ENCODE measurements at places on chromosomes 13 and 19. TPM values are rescaled to one million over a fixed set of nuclear protein-coding genes. Genes with fewer than 3 reads are reported as not detected.
A peak's percentile ranks its signal among the peaks of the same experiment; 100 is the strongest.

The NLRP9 gene
- total RNA-seq = not detected

The TMIGD2 gene
- total RNA-seq = 1.2 TPM

The PRR12 gene
- total RNA-seq = 40.6 TPM

The CASP14 gene
- total RNA-seq = 0.34 TPM

The LCP1 gene
- total RNA-seq = 44.8 TPM

The ZSCAN4 gene
- 1.7 TPM for total RNA-seq

DNA sequence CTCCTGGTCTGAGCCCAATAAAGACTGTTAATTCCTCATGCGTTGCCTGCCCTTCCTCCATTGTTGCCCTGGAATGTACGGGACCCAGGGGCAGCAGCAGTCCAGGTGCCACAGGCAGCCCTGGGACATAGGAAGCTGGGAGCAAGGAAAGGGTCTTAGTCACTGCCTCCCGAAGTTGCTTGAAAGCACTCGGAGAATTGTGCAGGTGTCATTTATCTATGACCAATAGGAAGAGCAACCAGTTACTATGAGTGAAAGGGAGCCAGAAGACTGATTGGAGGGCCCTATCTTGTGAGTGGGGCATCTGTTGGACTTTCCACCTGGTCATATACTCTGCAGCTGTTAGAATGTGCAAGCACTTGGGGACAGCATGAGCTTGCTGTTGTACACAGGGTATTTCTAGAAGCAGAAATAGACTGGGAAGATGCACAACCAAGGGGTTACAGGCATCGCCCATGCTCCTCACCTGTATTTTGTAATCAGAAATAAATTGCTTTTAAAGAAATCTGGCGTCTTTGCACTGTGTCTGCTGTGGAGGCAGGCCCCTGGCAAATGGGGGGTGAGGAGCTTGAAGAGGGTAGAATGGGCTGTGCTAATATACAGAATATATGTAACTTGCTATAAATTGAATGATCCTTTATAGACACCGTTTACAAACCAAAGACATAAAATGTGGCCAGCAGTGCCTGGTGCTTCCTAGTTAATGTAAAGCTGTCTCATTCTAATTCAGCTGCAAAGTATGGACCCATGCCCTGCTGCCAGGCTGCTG, 4.2 kb upstream of the RPS11 start:
- no peak for DNase-seq

DNA sequence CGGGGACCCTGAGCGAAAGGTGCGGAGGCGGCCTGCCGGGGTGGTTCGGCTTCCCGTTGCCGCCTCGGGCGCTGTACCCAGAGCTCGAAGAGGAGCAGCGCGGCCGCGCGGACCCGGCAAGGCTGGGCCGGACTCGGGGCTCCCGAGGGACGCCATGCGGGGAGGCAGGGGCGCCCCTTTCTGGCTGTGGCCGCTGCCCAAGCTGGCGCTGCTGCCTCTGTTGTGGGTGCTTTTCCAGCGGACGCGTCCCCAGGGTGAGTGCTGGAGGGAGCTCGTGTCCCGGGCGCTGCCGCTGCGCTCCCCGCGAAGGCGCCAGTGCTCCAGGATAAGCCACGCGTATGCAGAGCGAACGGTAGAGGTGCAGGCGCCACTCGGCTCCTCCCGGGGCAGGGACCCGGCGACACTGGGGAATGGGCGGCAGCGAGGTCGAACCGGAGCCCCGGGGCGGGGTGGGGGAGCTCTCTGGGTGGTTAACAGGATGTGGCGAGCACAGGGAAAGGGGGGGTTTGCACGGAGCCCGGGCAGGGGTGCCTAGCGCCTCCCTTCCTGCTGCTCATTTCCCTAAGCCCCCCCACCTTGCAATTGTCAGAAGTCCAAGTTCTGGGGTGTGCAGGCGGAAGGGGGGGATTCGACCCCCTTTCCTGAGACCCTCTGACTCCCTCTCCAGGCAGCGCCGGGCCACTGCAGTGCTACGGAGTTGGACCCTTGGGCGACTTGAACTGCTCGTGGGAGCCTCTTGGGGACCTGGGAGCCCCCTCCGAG, at the start of gene IL27RA:
TSS of gene IL27RA (plus strand) at position 44 of the 762 bp plus-strand sequence. CDS start at position 155, 111 bp downstream.
- peak; percentile 61 for DNase-seq

GRCh38 chr19:31981545-31981944, 363.9 kb upstream of the ZNF507 start:
- peak; percentile 12 for DNase-seq

DNA sequence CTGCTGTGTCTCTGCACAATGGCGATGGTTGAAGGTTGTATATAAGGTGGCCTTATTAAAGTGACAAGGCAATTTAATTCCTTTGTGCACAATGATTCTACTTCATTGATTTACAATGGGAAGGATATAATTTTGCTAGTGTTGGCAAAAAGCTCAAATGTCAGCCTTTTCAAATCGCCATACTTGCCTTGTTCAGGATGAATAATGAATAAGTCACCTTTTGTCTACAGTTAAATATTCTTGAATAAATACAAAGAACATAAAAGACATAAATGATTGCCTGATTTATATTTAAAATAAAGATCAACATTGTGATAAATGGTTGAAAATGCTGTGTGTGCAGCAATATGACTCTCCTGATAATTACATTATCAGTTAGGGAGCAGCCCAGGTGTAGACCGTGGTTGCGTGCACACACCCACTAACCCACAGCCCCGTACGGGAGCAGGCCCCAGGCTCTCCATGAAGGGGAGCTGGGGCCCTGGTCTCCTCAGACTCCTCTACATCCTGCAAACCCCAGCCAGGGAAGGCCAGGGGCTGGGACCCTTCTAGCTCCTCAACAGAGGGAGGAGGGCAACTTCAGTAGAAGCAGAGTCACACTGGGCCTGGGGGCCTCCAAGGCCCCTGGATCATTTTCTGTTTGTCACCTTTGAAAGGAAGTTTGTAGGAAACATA, 64.9 kb downstream of the TEX29 start:
- DNase-seq = peak; percentile 18

GRCh38 chr19:13044231-13044836, 49.1 kb downstream of the NFIX start:
- DNase-seq = no peak

- DNase-seq = no peak
Measured at GRCh38 chr13:80096383-80096782, 244.5 kb downstream of the SPRY2 start.

GRCh38 chr19:8393871-8394250, 3.7 kb downstream of the RAB11B start:
- no peak for DNase-seq

DNA sequence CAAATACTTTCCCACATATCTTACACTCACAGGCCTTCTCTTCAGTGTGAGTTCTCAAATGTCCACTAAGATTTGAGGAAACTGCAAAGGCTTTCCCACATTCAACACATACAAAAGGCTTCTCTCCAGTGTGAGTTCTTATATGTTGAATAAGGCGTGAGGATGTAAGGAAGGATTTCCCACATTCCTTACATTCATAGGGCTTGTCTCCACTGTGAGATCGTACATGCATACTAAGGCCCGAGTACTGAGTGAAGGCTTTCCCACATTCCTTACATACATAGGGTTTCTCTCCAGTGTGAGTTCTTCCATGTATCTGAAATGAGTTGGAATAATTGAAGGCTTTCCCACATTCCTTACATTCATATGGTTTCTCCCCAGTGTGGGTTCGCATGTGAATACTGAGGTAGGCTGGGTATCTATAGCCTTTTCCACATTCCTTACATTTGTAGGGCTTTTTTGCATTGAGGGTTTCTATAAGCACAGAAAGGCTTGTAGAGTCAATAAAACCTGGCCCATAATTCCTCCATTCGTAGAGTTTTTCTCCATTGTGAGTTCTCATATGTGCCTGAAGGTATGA, 9.6 kb downstream of the ZNF426 start:
- no peak for DNase-seq

- no peak for DNase-seq
Measured at GRCh38 chr13:73704587-73704986, 429.6 kb downstream of the KLF12 start.

DNA sequence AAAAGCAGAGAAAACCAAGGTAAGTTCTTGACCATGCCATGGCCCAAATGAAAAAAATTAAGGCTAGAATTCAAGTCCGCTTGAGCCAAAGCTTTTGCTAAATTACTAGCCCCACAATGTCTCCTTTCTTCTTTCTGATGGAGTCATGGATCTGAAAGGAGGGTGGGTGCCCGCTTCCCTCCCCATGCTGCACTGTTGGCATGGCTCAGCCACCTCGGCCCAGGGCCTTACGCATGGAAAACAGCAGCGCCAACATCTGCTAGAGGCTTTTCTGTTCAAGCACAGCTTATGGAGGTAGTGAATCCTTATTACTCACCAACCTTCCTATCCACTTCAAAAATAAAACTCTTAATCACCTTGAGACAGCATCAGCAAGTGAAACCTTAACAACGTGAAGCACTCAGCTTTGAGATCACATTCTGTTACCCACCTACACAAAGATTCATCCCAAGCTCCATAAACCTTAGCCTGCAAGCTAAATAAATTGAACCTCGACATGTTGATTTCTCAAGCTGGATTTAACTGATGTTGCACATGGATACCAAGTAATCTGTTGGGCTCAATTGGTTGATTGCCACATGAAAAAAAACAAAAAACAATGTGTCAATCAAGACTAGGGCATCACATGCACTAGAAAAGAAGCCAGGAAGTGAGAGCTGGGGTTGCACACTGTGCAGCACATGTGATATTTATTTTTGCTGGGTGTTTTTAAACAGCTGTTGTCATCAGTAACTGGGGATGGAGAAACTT, 43.4 kb downstream of the TPT1 start:
- no peak for DNase-seq
